ENCODE measurements at places on chromosomes 6 and 20. TPM values are rescaled to one million over a fixed set of nuclear protein-coding genes. Genes with fewer than 3 reads are reported as not detected.

DNA sequence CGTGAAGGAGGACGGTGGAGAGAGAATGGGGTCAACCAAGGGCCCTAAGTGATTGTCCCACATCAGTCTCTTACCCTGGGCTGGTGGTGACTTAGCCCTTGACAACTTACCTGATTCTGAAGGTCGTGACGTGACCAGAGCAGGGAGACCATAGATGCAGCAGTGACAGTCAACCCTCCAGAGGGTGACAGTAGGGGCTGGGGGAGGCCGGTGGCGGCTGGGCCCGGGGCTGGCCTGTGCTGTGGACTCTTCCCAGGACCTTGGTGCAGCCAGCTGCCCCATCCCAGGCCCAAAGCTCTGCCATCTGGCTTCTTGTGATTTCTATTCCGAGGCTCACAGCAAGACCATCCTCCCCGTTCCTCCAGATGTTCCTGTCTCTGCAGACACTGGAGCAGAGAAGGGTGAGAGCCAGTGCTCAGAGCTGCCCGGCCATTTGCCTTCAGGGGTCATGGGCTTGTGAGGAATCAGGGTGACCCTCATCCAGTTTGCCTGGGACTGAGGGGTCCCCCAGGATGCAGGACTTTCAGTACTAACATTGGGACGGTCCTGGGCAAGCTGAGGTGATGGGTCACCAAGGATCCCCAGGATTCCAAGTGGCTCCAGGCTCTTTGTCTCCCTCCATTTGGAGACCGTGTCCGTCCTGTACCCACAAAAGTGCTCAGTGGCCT lies 36.0 kb downstream of the SUMO4 start:
- H3K36me3 ChIP-seq = no peaks in the 10 kb centered on the region
- H3K4me3 ChIP-seq = no peak overlapping the region
- no peak overlapping the region for H3K27ac ChIP-seq
- H3K27me3 ChIP-seq = no peaks in the 10 kb centered on the region
- DNase-seq = no peak

DNA sequence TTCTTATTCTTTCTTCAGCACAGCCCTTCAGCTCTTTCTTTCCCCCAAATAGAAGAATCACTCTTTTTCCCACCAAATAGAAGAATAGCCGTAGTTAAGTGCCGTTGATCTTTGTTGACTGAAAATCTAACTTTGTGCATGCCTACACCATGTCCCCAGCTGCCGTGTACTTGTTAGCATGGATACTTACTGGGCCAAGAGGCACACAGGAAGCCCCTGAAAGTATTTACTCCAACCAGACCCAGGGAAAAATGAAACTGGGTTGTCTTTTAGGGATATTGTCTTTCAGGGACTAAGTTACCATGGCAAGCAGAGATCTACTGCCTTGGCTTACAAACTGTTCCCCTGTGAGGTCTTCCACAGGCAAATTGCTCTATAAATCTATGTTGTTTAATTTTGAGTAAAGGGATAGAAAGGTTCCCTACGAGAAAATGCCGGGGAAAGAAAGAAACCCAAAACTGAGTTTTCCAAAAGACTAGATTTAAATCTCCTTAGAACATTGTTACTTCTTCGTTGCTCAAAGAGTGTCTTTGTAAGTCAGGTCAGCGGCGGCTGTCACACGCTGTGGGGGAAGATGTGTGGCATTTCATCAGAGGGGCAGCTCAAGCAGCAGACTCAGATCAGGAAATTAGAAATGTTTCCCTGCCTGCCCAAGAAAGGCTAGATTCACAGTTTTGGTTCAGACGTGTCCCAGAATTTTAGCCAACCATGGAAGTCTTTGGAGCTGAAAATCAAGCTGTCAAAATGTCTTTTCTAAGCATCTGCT lies 188.2 kb upstream of the PRND start:
- no peaks in the 10 kb centered on the region for H3K36me3 ChIP-seq
- no peaks in the 10 kb centered on the region for H3K4me1 ChIP-seq
- no peak for DNase-seq
- H3K27me3 ChIP-seq = peaks cover 27% of the 10 kb centered on the region

DNA sequence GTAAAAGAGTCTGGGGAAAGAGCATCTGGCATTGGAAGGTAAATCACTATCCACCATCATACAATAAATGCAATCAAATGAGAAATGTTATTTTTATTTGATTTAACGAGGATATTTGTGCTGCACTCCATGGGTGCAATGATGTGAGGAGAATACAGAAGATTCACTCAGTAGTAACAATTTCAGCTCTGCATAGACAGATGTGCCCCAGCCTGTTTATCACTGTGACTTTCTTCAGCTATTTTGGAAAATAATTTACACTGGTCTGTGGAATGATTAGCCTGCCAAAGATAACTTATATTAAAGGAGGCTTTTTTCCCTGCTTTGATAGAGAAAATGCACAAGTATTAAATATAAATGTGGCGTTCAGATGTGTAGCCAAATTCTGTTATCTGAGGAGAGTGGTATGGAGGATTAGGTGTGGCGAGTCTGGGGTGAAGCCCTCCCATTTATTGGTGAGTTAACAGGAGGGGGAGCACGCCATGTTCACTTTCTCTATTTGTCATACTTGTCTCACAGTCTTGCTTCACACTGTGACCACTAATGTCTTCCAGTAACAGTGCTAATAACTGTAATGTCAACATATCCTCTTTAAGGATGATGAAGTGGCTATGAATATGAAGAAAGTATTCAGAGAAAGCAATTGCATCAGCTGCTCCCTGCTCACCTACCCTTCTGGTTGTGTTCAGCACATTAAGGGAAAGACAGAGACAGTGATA lies 645.6 kb downstream of the MMUT start:
- DNase-seq = no peak
- no peaks in the 10 kb centered on the region for H3K36me3 ChIP-seq
- no peak overlapping the region for H3K4me3 ChIP-seq
- no peaks in the 10 kb centered on the region for H3K27me3 ChIP-seq
- H3K27ac ChIP-seq = no peak overlapping the region
- no peaks in the 10 kb centered on the region for H3K4me1 ChIP-seq

GRCh38 chr6:122388945-122389344 lies 10.5 kb upstream of the HSF2 start:
- no peaks in the 10 kb centered on the region for H3K4me1 ChIP-seq
- no peak overlapping the region for H3K27ac ChIP-seq
- peaks cover 10% of the 10 kb centered on the region for H3K27me3 ChIP-seq
- no peak overlapping the region for H3K4me3 ChIP-seq

GRCh38 chr6:31879143-31879542 lies 346 bp upstream of the SLC44A4 start:
- no peak overlapping the region for H3K27ac ChIP-seq
- H3K27me3 ChIP-seq = no peaks in the 10 kb centered on the region
- H3K36me3 ChIP-seq = peaks cover 34% of the 10 kb centered on the region
- H3K4me1 ChIP-seq = peaks cover 6% of the 10 kb centered on the region
- no peak for DNase-seq
- H3K4me3 ChIP-seq = no peak overlapping the region

DNA sequence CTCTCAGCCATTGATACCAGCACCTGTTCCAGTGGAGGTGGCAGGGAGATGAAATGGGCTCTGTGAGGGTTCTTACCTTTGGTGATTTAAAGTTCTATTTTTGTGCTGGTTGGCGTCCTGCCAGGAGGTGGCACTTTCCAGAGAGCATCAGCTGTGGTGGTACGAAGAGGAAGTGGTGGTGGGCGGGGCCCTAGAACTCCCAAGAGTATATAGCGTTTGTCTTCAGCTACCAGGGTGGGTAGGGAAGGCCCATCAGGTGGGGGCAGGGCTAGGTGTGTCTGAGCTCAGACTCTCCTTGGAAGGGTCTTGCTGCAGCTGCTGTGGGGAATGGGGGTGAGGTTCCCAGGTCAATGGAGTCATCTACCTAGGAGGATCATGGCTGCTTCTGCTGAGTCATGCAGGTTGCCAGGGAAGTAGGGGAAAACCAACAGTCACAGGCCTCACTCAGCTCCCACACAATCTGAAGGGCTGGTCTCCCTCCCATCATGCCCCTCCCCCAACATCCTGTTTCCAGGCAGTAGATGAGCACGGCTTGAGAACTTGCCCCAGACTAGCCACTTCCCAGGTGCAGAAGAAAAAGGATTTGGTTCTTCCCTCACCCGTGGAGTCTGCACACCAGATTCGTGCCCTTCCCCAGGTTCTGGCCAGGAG lies 46.6 kb downstream of the MOXD1 start:
- DNase-seq = no peak
- no peak overlapping the region for H3K4me3 ChIP-seq
- no peaks in the 10 kb centered on the region for H3K36me3 ChIP-seq

- DNase-seq = no peak
- no peaks in the 10 kb centered on the region for H3K4me1 ChIP-seq
- H3K27me3 ChIP-seq = no peaks in the 10 kb centered on the region
Observed at GRCh38 chr20:15251171-15251570, 913.8 kb upstream of the FLRT3 start.

- no peak for DNase-seq
- no peaks in the 10 kb centered on the region for H3K4me1 ChIP-seq
- no peaks in the 10 kb centered on the region for H3K27me3 ChIP-seq
- H3K4me3 ChIP-seq = no peak overlapping the region
- H3K27ac ChIP-seq = no peak overlapping the region
- no peaks in the 10 kb centered on the region for H3K36me3 ChIP-seq
Observed at GRCh38 chr20:41183391-41183790, 46.0 kb downstream of the PLCG1 start.

DNA sequence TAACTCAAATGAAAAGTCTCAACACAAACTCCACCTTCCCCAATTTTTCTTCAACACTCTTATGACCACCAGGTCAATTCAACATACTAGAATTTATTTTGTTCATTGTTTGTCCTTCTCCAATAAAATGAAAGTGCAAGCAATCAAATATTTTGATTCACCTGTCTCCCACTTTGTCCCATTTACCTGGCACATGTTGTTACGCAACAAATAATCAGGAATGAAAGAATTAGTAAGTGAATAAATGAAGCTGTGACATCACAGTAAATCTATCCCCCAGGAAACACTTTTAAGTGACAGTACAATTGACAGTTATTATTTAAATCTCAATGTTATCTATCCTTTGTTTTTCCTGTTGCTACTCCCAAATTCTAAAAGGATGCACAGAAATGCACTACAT lies 393.7 kb upstream of the OPRM1 start:
- H3K27me3 ChIP-seq = no peaks in the 10 kb centered on the region
- H3K4me1 ChIP-seq = no peaks in the 10 kb centered on the region
- H3K36me3 ChIP-seq = no peaks in the 10 kb centered on the region
- no peak for DNase-seq
- no peak overlapping the region for H3K27ac ChIP-seq

- no peaks in the 10 kb centered on the region for H3K4me1 ChIP-seq
- DNase-seq = no peak
- no peak overlapping the region for H3K4me3 ChIP-seq
- H3K27me3 ChIP-seq = no peaks in the 10 kb centered on the region
Observed at GRCh38 chr20:34776177-34776576, 49.3 kb downstream of the NCOA6 start.

- H3K36me3 ChIP-seq = no peaks in the 10 kb centered on the region
- no peak for DNase-seq
Observed at GRCh38 chr6:69861986-69862385, 4.4 kb upstream of the COL19A1 start.

DNA sequence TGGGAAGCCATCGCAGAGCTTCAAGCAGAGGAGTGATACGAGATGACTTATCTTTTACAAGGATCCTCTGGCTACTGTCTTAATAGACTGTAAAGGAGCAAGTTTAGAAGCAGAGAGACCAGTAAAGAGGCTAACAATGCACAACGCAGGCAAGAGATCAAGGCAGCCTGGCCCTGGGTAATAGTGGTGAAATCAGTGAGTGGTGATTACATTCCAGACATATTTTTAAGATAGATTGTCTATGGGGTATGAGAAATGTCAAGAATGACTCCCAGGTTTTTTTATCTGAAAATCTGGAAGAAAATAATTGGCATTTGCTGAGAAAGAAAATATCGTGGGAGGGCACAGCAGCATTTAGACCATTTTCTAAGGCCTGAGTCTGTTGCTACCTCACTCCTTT lies 213.6 kb upstream of the HTR1E start:
- no peaks in the 10 kb centered on the region for H3K4me1 ChIP-seq
- H3K27me3 ChIP-seq = no peaks in the 10 kb centered on the region
- H3K27ac ChIP-seq = no peak overlapping the region
- DNase-seq = no peak

GRCh38 chr6:6610031-6610591 lies 21.6 kb downstream of the LY86 start:
- H3K27ac ChIP-seq = no peak overlapping the region
- no peaks in the 10 kb centered on the region for H3K27me3 ChIP-seq
- no peak for DNase-seq

DNA sequence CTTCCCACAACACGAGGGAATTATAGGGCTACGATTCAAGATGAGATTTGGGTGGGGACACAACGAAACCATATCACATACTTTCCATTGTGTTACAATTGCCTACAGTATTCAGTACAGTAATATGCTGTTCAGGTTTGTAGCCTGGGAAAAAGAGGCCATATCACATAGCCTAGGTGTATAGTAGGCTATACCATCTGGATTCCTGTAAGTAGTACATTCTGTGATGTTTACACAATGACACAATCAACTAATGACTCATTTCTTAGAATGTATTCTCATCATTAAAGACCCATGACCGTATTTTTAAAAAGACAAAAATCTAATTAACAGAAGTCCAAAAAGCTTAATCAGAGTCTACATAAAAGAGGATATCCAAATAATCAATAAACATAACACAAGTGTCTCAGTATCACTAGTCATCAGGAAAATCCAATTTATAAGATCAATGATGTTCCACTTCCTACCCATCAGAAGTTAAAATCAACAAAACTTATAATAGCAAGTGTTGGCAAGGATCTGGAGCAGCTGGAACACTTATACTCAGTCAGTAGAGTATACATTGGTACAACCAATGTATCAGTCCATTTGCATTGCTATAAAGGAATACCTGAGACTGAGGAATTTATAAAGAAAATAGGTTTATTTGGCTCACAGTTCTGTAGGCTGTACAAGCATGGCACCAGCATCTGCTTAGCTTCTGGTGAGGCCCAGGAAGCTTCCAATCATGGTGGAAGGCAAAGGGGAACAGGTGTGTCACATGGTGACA lies 215.9 kb downstream of the CLVS2 start:
- no peak overlapping the region for H3K4me3 ChIP-seq
- no peak overlapping the region for H3K27ac ChIP-seq
- no peak for DNase-seq
- H3K27me3 ChIP-seq = no peaks in the 10 kb centered on the region
- no peaks in the 10 kb centered on the region for H3K36me3 ChIP-seq
- no peaks in the 10 kb centered on the region for H3K4me1 ChIP-seq

GRCh38 chr20:41412324-41413120 lies 45.9 kb upstream of the EMILIN3 start:
- no peaks in the 10 kb centered on the region for H3K27me3 ChIP-seq
- H3K4me3 ChIP-seq = no peak overlapping the region
- DNase-seq = no peak

SPEF1 gene
- total RNA-seq = 0.44 TPM

NEDD9 gene
- 55.2 TPM for total RNA-seq

MRAP2 gene
- total RNA-seq = 5.8 TPM

CNKSR3 gene
- 11.0 TPM for total RNA-seq

CPNE5 gene
- 32.1 TPM for total RNA-seq

Measured in endothelial cell of umbilical vein (primary cell).